Hematopoietic multipotent progenitor cell treated with erythropoietin and hydrocortisone succinate and interleukin-3 and kit ligand, for 6 days (in vitro differentiated cells): ENCODE measurements at places on chromosomes 5 and 9.
A peak's percentile ranks its signal among the peaks of the same experiment; 100 is the strongest.

DNA sequence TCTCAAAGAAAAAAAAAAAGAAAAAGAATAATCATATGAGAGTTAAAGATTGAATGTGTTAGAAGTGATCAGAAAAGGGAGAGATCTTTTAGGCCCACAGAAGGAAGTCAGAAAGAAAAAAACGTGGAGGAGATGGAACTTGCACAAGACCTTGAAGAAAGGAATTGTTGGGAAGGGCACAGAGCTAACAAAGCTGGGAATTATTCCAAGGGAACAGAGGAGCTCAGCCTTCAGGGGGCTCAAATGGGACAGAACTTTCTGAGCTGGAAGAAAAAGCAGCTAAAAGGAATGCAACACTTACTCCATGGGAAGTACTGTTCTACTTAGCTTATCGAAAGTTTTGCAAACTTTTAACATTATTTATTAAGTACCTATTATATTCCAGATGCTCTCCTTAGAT lies 153.4 kb upstream of the ADRA1B start:
- no peak for DNase-seq

GRCh38 chr9:1050125-1050895 lies at the start of gene DMRT2:
Gene DMRT2, plus strand, starts transcription at chr9:1050357. Its CDS starts 1,257 bp downstream, at chr9:1051614.
- peak; percentile 58 for DNase-seq

DNA sequence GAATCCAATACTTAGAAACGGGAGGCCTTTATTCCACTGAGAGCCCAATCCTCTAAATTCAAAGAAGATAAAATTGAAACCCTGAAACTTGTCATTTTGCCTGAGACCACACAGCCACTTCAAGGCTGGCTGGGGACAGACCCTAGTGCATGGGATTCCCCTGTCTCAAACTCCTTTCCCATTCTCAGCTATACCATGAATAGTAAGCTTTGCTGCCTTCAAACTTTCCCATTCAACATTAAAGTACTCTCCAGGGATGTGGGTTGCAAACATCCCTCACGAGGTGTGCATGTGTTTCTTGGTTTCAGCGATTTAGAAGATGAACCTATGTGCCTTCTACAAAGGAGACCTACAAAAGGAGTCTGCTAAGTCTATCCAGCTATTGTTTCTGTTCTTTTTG lies 64.6 kb downstream of the GABRB2 start:
- DNase-seq: no peak

DNA sequence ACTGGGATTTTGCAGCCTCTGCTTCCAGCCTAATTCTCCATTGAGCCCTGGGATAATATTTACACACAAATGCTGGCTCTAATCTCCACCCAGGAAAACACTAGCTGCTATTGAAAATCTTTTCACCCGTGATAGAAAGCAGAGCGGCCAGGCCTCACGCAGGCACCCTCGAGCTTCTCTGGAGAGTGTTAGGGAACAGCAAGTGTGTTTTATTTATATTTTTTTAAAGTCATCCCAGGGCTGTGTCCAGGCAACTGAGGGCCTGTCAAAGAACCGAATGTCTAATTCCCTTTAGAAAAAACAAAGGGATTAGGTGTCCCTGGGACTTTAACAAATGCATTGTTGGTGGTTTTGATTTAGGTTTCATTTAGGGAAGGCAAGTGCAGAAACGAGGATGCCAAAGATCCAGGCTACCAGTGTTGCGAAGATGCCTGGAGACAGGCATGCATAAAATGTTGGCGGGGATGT lies 51.2 kb upstream of the SPRY4 start:
- no peak for DNase-seq

DNA sequence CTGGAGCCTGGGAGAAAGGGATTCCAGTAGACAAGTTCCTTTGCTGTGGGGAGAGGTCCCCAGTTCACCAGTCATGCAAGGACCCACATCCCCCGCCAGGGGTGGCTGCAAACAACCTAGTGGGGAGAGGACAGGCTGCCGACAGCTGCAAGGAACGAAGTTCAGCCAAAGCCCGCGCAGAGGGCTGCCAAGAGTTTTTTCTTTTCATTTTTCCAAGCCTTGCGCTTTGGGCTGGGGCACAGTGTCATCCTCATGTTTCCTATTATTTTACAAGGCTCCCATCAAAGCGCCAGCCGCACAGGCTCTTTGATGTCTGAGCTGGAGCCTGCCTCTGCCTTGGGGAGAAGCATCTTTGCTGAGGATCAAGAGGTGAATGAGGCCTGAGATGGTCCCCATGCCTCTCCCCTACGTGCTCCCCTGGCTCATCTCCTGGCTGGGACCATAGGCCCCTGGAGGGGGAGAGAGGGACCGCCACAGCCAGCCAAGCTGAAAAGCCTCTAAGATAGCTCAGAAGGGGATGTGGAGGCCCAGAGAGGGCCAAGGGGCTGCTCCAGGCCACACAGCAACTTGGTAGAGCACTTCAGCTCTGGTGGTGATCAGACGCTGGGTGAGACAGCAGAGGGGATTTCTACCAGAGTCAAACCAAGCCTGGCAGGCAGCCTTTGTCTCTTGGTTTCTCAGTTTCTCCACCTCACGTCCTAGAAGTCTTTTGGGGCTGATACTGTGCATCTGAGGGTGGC lies 50.4 kb upstream of the SYNPO start:
- no peak for DNase-seq

DNA sequence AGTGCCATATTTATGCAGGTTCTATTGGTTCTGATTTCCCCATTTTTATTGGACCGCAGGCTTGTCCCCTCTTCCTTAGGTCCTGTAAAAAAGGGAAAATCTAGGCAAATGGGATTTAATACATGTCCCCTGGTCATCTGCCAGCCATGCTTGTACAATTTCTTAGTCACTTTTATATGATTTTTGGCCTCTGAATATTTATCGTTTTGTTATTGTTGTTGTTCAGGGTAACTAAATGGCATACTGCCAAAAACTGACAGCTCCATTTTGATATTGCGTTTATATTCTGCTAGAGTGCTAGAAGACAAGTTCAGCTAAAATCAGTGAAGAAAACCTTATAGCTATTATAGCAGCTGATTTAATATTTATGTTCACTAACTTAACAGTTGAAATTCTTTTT lies 770.2 kb upstream of the FAM174A start:
- no peak for DNase-seq

DNA sequence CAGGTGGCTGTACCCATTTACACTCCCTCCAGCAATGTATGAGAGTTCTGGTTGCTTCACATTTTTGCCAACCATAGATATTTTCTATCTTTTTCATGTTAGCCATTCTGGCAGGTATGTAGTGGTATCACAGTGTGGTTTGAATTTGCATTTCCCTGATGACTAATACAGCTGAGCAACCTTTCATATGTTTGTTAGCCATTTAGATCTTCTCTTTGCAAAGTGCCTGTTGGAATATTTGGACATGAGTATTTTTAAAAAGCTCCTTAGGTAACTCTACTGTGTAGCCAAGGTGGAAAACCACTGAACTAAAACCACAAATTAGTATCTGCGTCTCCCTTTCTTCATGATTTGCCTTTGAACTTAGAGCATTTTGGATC lies 31.9 kb downstream of the IRF1 start:
- DNase-seq: no peak

GRCh38 chr9:22469928-22470544 lies 23.4 kb downstream of the DMRTA1 start:
- peak; percentile 70 for DNase-seq

GRCh38 chr9:114249424-114250234 lies 73.3 kb upstream of the ORM1 start:
- no peak for DNase-seq

DNA sequence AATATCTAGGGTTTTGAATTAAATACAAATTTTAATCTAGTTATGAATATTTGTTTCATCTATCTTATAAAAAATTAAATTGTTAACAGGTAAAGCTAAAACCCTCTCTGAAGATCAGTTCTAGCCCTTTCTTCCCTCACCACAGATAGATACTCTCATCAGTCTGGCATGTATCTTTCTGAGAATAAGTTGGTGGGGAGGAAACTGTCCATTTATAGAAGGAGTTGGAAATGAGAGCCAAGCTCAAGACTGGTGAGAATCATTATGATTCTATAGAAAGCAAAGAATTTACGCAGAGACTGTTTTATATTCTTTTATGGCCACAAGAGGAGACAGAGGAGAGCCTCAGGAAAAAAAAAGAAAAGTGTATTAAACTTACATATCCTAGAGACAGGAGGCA lies 59.0 kb downstream of the STARD4 start:
- no peak for DNase-seq

GRCh38 chr9:18338042-18338441 lies 135.9 kb upstream of the ADAMTSL1 start:
- DNase-seq: no peak

DNA sequence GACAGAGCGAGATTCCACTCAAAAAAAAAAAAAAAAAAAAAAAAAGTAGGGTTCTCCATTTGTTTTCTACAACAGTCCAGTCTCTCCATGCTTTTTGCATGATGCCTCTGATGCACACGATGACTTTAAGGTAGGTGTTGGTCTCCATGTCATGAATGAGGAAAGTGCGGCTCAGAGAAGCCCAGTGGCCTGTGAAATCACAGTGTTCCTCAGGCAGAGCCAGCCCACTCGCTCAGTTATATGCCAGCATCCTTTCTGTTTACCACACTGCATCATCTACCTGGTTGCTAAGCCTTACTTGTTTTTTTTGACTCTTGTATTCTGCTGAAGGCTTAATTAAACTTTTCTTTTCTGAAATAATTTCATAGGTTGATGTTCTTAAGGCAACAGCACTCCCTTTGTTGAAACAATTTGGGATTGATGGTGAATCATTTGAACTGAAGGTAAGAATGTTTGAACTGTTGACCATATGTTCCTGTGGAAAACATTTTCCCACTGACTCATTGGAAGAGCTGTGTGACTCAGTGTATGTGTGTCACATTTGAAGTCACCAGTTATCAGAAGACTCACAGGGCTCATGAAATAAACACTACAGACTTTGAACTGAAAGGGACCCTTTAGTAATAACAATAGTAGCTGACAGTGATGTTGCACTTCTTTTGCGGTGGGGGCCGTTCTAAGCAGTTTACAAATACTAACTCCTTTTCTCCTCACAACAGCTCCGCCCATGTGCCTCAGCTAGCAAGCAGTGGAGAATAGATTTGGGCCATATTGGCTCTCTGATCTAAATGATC lies 40.2 kb downstream of the RCL1 start:
- no peak for DNase-seq

GRCh38 chr5:89900346-89900745 lies 509.2 kb downstream of the CETN3 start:
- no peak for DNase-seq

DNA sequence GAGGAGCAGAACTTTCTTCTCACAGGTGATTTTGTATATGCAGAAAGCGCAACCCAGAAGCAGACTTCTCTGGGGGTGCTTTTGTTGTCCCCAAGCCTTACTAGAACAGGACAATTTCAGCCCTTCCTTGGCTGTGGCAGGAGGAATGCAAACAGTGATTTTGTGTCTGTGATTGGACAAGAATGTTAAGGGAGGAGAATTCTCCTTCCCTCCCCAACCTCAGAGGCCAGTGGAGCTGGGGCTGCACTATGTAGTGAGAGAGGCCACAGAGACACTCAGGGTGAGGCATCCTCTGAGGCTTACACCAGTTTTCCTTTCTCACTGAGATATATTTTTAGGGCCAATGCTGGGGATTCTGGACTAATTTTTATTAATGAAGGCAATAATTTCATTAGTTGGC lies 58.8 kb downstream of the ZNF366 start:
- DNase-seq: no peak
